Left colon (tissue), 2 donors: ENCODE measurements at places on chromosomes 7 and 10. TPM values are rescaled to one million over a fixed set of nuclear protein-coding genes. Genes with fewer than 3 reads are reported as not detected.

Gene UCMA
- total RNA-seq = not detected

Gene PARG
- 25.5 TPM for total RNA-seq

DNA sequence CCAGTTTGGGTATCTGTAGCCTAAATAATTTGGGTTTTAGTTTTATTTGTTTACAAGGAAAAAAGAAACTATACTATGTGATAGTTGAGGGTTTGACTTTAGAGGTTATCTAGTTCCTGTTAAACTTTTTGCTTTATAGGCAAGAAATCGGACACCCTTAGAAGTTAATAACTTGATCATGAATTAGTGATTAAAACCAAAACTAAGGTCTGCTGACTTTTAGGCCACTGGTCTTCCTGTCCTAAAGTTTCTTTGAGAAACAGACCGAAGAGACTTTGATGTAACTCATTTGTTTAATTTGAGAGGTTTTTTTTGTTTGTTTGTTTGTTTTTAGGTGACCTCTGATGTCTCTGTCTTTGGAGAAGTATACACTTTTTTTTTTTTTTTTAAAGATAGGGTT, 59.7 kb downstream of the PHTF2 start:
- DNase-seq = no peak

- no peak for DNase-seq
Measured at GRCh38 chr7:31071645-31072029, 19.5 kb downstream of the ADCYAP1R1 start.

Gene C10orf53
- not detected for total RNA-seq

DNA sequence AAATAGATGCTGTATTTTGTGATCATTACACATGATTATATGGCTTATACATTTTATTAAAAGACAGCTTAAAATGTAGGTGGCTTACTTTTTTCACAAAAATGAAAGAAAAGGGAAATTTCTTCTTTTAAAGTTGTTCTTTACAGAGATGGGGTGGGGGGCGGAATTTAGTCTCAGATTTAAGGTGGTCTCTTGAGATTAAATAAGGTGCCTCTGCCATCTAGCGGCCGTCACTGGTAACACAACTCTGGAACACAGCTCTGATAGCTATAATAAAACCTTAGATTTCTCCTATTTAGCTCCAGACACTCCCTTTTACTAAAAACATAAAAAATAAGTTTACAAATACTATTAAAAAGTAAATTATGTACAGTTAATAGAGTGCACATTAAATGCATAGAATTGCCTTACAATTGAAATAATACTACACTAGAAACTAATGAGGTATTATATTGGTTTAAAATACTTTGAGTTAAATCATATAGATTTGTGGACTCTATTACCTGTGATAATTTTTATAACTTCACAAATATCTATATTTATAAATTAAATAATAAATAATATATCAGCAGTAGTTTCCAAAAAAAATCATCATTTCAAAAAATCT, 210.9 kb downstream of the DGKB start:
- peak; percentile 55 for DNase-seq

GRCh38 chr7:26497801-26498596, 206.3 kb downstream of the SNX10 start:
- no peak for DNase-seq

DNA sequence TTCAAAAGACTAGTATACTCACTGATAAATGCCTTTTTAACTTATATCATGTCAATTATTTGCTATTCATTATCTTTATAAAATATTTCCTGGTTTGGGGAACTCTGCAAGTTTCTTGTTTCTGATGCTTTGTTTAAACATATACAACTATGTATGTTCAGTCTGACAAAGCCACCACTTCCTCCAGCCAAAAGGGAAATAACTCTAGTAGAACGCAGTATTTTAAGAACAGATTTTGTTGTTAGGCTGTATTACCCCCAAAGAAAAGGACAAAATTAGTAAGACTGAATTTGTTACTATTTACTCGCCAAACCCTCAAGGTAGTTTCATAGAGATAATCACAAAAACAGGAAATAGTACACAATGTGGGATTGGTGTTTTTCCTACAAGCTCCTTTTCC, 78.9 kb downstream of the LRRTM3 start:
- no peak for DNase-seq

- no peak for DNase-seq
Measured at GRCh38 chr10:6406220-6407033, 173.6 kb downstream of the PRKCQ start.
